ENCODE measurements at places on chromosomes 3 and 15. TPM values are rescaled to one million over a fixed set of nuclear protein-coding genes. Genes with fewer than 3 reads are reported as not detected.

CSPG4 gene
- 6.0 TPM for total RNA-seq

SUCNR1 gene
- not detected for total RNA-seq

GOLGA6L4 gene
- 0.46 TPM for total RNA-seq

SECISBP2L gene
- 12.4 TPM for total RNA-seq

KLHL6 gene
- 0.11 TPM for total RNA-seq

SNUPN gene
- total RNA-seq: 21.5 TPM
